Kidney tubule cell (primary cell): ENCODE measurements at places on chromosomes 4 and X.

DNA sequence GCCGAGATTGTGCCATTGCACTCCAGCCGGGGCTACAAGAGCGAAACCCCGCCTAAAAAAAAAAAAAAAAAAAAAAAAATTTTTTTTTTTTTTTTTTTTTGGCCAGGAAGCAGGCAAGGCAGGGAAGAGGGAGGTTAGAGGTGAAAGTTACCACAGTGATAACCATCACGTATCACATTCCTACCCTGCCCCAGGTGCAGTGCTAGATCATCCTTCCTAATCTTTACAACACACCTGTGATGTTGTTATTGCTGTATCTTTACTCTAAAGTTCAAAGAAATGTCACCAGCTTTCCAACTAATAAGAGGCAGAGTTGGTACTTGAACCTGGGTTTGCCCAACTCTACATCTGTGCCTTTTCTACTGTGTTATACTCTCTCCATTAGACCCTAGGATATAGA, 7.2 kb upstream of the LIMCH1 start:
- DNase-seq: no peak

DNA sequence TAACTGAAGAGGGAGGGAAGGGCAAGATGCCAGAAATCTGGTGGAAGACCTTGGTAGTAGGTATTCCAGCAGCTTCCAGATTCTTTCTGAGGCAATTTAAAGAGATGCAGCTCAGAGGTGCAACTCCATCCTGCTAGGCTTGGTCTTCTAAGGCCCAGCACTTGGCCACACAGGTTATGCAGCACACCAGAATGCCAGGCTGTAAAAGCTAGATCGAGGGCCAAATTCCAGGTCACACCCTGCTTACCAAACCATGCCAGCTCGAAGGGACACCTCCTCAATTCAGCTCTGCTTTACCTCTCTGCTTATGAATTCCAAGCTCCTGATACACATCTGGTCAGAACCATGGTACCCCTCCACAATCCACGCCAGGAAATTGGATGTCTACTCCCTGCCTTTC, 19.8 kb upstream of the ATXN3L start:
- no peak for DNase-seq

DNA sequence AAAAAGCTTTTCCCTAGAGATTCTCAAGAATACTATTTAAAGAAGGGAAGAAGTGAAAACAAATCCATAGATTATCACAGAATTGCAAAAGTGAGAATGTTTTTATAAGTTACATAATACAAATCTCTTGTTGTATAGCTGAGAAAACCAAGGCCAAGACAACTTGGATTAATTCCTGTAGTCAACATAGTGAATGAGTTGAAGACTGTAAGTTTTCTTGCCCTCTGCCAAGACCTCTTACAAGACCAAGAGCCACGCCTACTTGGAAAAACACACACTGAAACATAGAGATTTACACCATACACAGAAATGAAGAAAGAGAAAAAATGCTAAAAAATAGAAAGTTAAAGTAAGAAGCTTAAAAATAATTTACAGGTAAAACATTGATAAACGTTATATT, 2024.0 kb downstream of the PCDH7 start:
- DNase-seq: no peak

DNA sequence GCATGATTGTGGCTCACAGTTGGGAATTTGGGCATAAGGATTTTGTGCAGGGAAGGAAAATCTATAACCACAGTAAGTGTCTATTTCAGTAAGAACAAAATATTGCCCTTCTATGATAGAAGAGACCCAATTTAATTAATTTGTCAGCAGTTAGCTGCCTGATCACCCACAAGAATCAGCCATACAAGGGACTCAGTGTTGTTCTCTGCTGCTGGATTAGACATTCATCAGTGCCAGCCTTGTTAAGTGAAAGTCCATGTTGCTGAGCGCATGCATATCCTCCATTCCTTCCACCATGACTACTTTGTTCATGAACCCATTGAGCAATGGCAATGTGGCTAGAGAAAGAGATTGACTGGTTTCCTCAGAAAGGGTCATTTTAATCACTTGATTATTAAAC, 125.3 kb upstream of the PDHA2 start:
- DNase-seq: no peak

GRCh38 chr4:113476800-113477199, 284.7 kb downstream of the CAMK2D start:
- peak; percentile 53 for DNase-seq

DNA sequence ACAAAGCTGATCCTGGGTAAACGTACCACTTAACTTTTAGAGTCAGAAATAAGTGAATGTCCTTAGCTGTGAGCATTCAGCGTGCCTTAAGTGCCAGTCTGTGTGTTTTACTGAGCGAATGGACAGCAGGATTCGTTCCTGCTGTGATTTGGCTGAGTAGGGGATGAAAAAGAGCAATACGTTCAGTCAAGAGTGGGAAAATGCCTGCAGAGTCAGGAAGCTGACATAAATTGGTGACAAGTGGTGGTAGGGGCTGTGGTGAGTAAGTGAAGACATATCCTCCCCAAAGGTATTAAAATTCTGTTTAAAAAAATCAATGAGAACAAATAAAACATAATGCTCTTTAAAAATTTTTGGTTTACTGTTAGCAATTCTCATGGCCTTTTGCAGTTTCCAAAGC, 56.6 kb upstream of the TNIP3 start:
- no peak for DNase-seq

DNA sequence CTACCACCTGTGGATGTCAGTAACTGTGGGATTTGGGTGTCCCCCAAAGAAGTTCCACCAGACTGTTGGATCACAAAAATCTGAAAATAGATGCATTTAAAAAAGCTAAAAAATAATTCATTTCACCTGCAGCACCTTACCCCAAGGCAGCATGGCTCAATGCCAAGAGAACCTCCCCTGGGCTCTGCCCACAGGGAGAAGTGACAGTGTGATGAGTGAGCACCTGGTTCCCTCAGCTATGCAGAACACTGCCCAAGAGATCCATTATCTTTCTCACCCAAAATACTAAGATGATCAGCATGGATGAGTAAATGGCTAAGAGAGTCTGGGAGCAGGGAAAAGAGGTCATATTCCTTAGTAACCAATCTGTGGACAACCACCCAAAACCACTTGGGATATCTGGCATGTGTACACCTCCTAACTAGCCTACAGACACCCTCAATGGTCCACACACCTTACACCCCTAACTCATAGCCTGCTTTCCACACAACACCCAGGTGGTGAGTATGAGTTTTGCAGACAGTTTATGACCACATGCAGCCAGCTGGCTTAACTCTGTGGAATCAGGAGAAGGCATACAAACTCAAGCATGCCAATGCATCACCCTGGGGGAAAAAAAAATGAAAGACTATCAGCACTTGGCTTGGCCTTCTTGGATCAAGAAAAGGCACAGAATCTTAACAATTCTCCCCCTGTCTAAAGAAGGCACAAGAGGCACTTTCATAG, 416.5 kb upstream of the SMIM31 start:
- DNase-seq: no peak

GRCh38 chr4:145154573-145154972, 25.8 kb downstream of the OTUD4 start:
- DNase-seq: no peak

- no peak for DNase-seq
Measured at GRCh38 chrX:111411557-111411956, 435 bp downstream of the DCX start.

DNA sequence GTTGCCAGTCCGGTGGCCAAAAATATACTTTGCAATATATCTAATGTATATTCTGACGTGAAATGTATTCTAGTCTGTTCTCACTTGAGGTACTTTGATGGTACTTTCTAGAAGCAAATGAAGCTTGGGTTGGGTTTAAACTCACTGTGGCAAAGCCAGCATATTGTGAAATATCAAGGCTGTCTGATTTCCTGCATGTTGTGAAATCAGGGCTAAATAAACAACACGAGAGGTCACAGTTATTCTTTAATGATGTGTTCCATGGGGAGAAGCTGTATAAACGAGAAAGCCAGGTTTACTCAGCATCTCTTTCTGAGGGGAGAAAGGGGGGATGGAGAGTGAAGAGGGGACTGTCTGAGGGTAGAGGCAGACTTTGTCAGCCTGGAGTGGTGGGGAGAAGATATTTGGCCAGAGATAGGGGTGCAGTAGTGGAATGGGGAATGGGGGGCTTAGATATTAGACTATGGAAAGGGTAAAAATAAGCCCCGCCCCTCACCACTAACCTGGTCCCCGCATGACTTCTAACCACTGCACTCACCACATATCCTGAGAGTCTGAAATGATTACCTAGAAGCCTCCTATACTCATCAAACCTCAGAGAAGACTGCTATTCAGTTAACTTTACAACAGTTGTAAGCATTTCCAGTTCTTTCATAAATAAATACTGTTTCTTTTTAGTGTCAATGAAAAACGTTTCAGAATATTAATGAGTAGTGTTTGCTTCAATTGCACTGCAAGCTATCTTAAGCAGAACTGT, 5.9 kb upstream of the SCARB2 start:
- peak; percentile 34 for DNase-seq

DNA sequence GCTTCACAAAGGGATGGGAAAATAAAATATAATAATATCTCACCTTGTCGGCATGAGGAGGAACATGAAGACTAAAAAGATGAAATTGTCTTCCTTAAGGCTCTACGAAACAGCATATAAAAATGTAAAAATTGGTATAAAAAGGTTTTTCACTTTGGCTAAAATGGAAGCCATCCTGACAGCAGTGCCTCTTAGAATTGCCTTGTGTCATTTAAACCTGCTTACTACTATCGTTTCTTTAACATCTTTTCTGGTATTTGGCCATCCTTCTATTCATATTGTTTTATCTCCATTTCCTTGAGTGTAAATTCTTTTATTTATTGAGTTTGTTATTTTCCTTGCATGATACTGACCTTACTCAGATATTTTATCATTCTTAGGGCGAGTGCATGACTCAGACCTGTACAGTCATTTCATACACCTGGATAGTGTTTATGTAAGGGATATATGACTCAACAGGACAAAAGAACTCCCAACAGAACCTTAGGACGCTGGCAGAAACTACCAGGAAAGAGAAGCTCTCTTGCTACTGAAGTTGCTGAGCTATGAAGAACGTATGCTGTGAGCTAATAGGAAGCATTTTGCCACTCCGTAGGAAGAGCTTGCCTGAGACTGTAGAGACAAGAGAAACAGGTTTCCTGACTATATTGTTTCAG, 5.8 kb upstream of the CDKN2AIP start:
- peak; percentile 99 for DNase-seq

- no peak for DNase-seq
Measured at GRCh38 chr4:124519196-124519595, 193.3 kb downstream of the ANKRD50 start.

DNA sequence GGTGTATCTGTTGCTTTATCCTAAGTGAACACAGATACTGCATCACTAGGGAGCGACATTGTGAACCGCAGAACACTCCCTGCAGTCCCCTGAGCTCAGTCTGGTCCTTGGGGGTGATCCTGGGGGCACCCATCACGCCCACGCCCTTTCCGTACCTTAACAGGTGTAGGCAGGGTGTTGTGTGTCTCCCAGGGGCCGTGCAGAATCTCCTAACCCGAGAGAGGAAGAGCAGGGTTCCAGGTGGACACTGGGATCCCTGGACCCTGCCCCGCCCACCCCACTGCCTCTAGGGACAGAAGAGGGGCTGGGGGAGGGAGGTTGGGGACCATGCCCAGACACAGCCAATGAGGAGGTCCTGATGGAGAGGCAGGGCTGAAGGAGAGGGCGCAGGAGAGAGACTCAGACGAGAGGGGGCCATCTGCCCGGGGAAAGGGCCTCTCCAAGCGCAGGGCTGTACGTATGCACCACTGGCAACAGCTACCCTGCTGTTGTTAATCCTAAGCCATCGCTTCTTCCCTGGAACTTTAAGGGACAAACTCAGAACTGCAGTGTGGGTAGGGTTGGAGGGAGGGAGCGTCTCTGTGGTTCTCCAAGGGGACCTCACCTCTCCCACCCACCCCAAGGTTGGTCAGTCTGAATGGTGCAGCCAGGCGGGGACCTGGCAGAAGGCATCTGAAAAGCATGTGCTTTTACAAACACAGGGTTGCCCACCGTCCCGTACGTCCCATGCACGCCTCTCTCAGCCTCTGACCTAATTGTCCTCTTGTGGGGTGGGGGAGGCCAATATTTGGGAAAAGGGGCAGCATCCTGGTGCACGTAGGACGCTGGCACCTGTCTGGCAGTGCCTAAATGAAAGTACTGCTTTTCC, 2.5 kb downstream of the P2RY8 start:
- no peak for DNase-seq

DNA sequence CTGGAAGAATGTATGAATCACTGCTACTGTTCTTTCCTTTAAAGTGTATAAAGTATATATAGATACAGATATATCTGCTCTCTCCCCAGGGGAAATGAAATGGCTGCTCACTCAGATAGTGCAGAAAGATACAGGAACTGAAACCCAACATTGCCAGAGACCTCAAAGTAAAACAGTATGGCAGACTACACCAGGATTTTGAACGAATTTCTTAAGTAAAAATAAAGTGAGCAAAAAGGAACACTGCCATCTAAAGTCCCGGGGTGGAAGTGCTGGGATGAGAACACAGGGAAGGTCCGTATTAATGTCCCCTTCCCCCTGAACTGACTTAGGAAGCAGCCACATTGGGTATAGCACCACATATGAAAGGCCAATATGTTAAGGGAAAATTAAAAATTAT, 93.4 kb downstream of the TMA16 start:
- DNase-seq: no peak

DNA sequence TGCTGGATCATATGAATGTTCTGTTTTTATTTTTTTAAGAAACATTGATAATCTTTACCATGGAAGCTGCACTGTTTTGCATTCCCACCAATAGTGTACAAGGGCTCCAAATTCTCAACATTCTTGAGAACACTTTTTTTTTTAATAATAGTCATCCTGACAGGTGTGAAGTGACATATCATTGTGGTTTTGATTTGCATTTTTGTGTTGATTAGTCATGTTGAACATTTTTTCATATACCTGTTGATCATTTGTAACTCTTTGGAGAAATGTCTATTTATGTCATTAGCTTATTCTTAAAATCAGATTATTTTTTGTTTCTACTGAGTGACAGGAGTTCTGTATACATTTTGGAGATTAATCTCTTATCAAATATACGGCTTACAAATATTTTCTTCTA, 408.5 kb downstream of the GLUD2 start:
- DNase-seq: peak; percentile 28

GRCh38 chr4:122423246-122423645, 33.3 kb downstream of the IL2 start:
- DNase-seq: no peak

- peak; percentile 45 for DNase-seq
Measured at GRCh38 chr4:56342746-56343145, 44.5 kb downstream of the AASDH start.

DNA sequence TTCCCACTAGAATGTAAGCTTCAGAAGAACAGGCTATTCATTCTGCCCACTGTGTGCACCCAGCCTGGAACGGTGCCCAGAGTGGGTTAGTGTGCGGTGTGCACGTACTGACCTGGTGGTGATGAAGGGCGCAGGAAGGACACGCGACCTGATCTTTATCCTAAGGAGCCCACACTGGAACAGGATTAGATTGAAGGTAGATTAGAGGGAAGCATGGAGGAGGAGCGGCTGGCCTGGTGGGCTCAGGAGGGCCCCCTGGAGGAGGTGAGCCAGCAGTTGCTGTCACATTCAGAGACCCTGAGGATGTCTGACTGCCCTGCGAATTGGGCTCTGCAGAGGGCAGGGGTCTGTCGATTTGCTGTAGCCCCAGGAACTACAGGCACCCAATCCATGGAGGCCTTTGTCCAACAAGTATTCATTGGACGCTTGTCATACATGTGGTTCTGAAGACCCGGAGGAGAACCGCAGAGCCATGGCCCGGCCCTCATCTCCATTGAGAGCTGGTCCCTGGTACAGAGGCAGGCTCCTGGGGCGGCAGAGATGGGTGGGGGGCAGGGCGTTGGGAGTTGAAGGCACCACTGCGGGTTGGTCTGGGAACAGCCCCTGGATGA, 73.2 kb downstream of the HTRA3 start:
- DNase-seq: no peak

GRCh38 chr4:124484008-124484407, 228.5 kb downstream of the ANKRD50 start:
- DNase-seq: no peak
